ENCODE measurements at places on chromosomes 7 and 10. TPM values are rescaled to one million over a fixed set of nuclear protein-coding genes. Genes with fewer than 3 reads are reported as not detected.

DNA sequence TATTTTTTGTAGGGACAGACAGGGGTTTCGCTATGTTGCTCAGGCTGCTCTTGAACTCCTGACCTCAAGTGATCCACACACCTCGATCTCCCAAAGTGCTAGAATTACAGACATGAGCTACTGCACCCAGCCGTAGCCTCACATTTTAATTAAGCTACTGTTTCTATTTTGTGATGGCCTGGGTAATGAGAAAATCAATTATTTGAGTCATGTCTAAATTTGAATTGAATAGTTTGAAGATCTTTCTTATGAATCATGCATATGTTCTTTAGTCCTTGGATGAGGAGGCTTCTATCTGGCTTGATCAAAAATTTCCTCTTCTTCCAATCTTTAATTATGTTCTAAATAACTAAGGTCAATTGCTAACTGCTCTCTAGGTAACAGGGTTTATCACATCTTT, 175.0 kb downstream of the REEP3 start:
- no peaks in the 10 kb centered on the region for H3K36me3 ChIP-seq
- H3K27ac ChIP-seq, result no peak overlapping the region
- H3K27me3 ChIP-seq, result no peaks in the 10 kb centered on the region
- no peak overlapping the region for H3K4me3 ChIP-seq

DNA sequence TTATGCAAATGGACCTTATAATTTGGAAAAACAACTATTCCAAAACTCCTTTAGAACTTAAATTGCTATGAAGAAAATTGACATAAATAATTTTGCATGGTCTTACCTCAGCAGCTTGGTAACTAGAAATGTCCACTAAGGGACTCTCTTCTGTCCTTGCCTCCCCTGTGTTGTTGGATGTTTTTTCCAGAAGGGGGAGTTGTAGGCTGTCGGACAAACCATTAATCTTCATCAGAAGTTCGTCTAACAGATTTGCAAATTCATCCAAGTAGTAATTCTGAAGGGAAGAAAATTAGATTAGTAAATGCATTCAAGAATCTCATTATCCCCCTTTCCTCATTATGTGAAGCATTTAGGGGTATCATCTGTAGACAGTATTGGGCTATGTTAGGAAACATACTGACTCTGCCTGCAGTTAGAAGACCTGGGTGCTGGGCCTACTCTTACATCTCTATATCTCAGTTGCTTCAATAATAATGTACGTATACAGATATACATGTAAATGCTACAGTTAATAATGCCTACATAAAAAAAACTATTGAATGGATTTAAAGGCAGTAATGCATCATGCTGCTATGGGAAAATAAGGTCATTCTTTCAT, 155.6 kb downstream of the PKD1L1 start:
- H3K27ac ChIP-seq, result no peak overlapping the region
- H3K27me3 ChIP-seq, result no peaks in the 10 kb centered on the region
- H3K4me1 ChIP-seq, result no peaks in the 10 kb centered on the region
- DNase-seq, result no peak
- H3K36me3 ChIP-seq, result no peaks in the 10 kb centered on the region

The CCDC172 gene
- not detected for total RNA-seq

DNA sequence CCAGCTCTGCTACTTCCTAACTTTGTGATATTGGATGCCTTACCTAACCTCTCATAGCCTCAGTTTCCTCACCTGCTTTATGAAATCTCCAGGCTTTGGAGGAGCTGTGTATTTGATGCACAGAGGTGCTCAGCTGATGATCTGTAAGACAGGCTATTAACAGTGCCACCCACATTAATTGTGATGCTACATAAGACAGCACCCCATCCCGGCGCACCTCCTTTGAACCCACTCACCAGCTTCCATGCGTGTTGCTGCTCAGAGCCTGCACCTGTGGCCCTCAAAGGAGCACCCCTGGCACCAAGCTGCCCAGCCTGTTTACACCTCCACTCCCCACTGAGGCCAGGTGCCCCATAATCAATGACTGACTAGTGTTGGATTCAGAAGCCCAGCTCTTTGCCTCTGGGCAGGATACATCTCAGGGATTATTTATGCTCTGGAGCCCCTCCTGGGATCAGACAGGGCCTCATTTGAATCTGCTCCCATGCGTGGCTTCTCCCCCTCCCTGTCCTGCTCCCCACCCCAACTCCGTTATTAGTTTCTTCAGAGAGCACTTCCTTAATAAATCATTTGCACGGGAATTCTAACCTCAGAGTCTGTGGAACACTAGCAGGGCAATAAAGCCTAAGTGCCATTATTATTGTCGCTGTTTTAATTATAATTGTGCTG, 87.7 kb downstream of the GFRA1 start:
- no peak overlapping the region for H3K4me3 ChIP-seq
- H3K36me3 ChIP-seq, result no peaks in the 10 kb centered on the region
- H3K4me1 ChIP-seq, result no peaks in the 10 kb centered on the region
- no peak overlapping the region for H3K27ac ChIP-seq
- no peak for DNase-seq

DNA sequence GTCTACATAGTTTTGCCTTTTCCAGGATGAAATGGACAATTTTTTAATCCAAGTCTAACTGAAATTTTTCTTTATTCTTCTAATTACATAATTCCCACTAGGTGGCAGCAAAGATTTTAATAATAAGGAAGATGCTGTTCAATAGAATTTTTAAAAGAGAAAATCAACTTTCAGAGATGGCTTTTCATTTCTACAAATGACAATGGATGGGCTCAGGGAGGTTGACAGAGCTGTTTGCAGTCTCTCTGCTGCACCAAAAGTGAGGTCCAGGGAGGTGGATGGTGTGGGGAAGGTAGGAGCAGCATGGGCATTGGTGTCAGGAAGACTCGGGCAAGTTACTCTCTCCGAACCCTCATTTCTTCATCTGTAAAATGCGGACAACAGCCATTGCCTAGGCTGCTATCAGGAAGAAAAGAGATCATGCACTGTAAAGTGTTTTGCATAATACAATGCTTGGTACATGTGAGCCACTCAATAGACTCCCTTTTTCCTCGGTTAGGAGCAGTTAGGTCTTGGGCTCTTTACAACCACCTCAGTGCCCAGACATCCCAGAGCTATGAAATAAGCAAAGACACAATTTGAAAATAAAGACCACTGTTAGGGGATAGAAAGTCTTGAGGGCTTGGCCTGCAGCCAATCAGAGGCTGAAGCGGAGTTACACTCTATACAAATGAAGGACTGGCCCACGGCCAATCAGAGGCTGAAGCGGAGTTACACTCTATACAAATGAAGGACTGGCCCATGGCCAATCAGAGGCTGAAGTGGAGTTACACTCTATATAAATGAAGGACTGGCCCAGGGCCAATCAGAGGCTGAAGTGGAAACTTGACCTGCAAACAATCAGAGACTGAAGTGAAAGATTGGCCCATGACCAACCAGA, 107.1 kb downstream of the ABLIM1 start:
- H3K36me3 ChIP-seq, result no peaks in the 10 kb centered on the region
- peak; percentile 50 for DNase-seq
- no peak overlapping the region for H3K27ac ChIP-seq
- no peak overlapping the region for H3K4me3 ChIP-seq
